ENCODE measurements at places on chromosomes 7 and 10. TPM values are rescaled to one million over a fixed set of nuclear protein-coding genes. Genes with fewer than 3 reads are reported as not detected.

- DNase-seq: no peak
These were observed 469.1 kb downstream of the GRM8 start for GRCh38 chr7:126783613-126784012.

DNA sequence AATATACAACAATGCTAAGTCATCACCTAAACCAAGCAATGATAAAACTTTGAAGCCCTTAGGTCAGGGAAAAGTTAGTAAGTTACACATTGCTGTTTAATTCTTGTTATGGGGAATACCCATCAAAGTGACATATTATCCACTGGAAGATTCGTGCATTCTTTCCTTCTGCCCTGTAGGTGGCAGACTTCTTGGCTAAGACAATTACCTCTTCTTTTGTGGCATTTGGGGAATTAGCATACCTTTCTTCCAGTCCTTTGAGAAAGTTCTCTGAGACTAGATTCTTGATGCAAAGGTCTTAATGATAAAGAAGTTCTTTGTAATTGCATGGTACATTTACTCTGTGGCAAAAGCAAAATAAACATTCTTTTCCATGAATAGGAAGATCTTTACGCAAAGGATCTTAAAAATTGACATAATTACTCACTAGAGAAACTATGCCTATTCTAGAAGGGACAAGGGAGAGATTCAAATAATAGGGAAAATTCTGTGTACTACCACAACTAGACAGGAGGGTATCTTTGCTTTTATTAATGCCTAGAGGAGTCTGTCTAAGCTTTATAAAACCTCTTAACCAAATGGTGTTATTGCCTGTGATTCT, 395.9 kb downstream of the GRM8 start:
- no peak for DNase-seq

DNA sequence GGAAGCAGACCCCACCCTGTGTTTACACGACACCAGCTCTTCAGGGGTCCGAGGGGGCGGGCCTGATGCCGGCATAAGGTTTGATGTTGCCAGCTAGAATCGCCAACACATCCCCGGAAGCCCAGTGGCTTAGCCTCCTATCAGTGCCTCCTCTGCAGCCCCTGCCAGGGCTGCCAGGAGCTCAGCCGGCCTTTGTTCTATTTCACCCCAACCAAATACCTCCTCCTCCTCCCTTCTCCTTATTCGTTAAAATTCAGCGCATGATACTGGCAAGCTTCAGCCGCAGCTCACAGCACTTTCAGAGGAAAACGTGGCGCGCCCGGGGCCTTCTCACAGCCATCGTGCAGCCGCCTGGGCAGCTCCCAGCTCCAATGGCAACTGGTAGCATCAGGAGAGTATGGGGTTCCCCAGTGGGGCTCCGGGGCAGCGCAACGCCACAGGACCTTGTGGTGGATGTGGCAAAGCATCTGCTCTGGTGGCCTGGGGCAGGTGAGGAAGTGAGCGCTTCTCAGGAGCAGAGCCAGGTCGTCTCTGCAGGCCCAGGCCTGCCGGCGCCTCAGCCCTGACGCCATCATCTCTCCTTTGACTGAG, 176.4 kb upstream of the RHEB start:
- peak; percentile 30 for DNase-seq

GRCh38 chr10:132194726-132195125, 8.0 kb downstream of the DPYSL4 start:
- peak; percentile 18 for DNase-seq

DNA sequence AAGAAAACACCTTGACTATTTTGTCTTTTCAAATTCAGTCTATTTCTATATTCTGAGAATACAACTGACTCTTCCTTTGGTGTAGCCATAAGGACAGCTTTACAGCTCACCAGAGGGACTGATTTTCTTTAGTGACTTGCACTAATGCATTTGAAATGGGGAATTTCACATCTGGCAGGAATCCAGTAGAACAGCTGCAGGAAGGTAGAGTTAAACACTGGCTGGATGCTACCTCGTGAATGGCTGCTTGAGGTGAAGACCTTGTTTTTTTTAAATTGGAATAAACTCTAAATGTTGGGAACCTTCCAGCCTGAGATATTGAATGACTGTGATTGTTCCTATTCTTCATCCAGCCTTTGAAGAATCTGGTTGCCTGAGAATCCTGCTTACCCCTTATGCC, 139.5 kb upstream of the STK17A start:
- no peak for DNase-seq

GRCh38 chr10:60139290-60139689, 232.9 kb upstream of the CCDC6 start:
- no peak for DNase-seq

DNA sequence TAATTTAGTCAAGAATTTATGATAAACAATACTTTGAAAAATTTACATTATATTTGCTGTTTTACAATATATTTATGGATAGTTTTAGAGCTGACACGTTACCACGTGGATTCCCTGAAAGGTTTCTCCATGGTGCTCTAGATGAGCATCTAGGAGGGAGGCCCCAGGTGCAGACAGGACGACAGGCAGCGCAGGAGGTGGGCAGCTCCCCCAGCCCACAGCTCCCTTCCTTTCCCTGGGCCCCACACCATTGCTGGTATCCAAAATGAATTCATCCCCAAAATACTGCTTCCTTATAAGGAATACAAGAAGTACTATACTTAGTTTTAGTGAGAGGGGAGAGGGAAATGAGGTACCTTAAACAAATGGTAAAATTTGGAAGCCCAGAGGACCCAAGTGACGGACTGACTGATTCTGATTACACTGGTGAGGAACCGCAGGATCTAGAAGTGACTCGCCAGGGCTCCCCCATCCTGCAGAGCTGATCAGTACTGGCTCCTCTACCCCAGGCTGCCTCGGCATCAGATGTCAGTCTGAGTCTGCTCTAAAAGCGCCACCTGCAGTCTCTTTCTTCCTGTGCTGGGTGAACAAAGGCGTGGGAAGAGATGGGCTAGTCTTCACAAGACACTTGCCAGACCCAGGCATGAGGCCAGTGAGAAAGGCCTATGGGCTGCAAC, 89.2 kb downstream of the DLG5 start:
- DNase-seq: peak; percentile 24

The TLX1 gene
- total RNA-seq: not detected

- DNase-seq: no peak
These were observed 2.9 kb upstream of the RARRES2 start for GRCh38 chr7:150344299-150344698.

The HGF gene
- total RNA-seq: 2.4 TPM

GRCh38 chr10:71748671-71749191, 24.6 kb downstream of the VSIR start:
- DNase-seq: peak; percentile 90

DNA sequence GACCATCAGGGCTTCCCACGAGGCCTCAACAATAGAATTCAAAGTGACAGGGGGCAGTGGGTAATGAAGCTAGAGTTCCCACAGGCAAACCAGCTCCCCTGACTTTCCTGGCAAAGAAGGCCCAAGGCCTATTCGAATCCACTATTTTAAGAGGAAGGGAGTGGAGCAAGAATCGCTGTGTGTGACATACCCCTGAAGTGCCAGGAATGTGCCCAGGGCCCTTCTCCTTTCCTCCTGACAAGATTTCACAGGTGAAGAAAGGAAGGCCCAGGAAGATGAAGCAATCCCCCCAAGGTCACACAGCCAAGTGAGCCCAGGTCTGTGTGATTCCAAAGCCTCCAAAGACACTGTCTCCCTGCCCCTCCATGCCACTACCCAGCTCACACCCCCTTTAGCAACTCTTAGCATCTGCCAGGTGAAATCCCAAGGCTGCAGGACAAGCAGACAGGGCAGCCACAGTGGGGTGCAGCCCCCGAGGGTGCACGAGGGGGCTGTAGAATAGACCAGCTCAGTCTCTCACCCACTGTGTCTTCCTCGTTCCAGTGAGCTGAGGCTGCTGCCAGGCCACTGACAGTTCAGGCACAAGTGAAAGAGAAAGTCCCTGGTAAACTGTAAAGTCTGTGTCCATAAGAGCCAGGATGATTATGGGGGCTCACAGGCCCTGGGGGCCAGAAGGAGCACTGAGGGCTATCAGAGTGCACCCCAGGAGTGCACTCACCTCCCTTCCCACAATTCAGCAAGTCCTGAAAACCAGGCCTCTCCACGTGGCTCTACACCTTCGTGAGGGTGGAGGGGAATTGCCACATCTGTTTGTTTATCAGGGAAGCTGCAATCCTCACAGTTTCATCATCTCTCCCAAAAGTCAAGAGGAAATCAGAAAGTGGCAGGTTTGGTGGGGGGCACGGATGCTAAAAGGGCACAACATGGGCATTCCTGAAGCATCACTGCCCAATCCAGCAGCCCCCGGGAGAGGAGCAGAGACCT, 70.8 kb upstream of the ZMIZ1 start:
- peak; percentile 12 for DNase-seq

DNA sequence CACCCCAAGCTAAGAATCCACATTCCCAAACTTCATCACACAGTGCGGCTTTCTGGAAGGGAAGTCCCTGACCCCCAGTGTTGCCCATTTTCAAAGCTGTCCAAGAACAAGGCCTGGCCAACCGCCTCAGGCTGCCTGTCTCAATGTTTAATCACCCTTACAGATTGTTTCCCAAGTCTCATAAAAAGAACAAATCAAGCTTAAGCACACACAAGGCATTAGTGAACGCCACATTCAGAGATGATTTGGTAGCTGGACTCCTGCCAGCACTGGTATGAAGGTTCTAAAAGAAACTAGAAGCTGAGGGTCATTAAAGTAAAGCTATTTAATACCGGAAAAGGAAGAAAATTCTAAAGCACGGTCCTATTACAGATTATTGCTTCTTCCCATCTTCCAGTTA, 35.6 kb downstream of the C10orf90 start:
- no peak for DNase-seq

The PIK3CG gene
- 2.3 TPM for total RNA-seq

DNA sequence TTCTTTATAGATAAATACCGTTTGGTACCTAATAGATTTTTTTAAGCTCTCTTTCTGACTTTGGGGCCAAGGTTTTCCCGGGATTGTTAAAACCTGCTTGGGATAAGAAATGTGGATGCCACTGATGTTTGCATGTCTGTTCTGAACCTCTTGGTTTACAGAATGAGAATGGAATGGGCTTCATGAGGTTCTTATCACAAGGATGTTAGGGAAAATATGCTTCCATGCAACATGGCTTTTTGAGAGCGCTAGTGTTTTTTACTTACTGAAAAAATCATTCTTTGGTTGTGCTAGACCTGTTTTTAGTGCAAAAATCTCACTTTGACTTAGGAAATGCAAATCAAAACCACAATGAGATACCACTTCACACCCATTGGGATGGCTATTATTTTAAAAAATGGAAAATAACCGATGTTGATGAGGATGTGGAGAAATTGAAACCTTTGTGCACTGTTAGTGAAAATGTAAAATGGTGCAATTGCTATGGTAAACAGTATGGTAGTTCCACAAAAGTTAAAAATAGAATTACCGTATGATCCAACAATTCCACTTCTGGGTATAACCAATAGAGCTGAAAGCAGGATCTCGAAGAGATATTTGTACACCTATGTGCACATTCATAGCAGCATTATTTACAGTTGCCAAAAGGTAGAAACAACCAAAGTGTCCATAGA, 38.9 kb downstream of the TSPAN14 start:
- no peak for DNase-seq

DNA sequence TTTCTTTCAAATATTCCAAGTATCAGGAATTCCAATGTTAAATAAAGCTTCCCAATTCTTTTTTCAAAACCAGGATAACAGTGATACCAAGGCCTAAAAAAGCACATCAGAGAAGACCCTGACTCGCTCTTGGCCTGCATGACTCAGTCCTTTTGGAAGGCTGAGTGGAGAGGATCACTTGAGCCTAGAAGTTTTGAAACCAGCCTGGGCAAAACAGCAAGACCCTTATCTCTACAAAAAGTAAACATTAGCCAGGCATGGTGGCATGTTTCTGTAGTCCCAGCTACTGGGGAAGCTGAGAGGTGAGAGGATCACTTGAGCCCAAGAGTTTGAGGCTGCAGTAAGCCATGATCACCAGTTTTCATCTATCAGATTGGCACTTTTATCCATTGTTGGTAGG, 18.7 kb downstream of the NFE2L3 start:
- no peak for DNase-seq

GRCh38 chr7:111264111-111264868, 173.4 kb downstream of the LRRN3 start:
- DNase-seq: no peak

GRCh38 chr7:117951285-117951684, 78.0 kb upstream of the CTTNBP2 start:
- no peak for DNase-seq

The PCLO gene
- 2.9 TPM for total RNA-seq

The OR13A1 gene
- total RNA-seq: not detected

DNA sequence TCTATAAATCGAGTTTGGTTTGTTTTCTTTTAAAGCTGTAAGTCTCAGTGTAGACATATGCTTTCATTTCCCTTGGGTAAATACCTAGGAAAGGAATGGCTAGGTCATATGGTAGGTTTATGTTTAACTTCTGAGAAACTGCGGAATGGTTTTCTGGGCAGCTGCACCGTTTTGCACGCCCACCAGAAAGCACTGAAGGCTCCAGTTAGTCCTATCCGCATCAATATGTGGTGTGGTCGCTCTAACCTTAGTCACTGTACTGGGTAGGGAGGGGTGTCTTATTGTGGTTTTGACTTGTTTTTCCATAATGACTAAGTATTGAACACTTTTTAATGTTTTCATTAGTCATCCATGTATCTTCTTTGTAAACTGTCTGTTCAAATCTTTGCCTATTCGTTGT, 279.5 kb upstream of the AKR1E2 start:
- DNase-seq: no peak

- peak; percentile 83 for DNase-seq
These were observed at the start of gene GSAP for GRCh38 chr7:77415823-77416620. Gene GSAP, minus strand, starts transcription at chr7:77416349. Its CDS starts 28 bp downstream, at chr7:77416321.

DNA sequence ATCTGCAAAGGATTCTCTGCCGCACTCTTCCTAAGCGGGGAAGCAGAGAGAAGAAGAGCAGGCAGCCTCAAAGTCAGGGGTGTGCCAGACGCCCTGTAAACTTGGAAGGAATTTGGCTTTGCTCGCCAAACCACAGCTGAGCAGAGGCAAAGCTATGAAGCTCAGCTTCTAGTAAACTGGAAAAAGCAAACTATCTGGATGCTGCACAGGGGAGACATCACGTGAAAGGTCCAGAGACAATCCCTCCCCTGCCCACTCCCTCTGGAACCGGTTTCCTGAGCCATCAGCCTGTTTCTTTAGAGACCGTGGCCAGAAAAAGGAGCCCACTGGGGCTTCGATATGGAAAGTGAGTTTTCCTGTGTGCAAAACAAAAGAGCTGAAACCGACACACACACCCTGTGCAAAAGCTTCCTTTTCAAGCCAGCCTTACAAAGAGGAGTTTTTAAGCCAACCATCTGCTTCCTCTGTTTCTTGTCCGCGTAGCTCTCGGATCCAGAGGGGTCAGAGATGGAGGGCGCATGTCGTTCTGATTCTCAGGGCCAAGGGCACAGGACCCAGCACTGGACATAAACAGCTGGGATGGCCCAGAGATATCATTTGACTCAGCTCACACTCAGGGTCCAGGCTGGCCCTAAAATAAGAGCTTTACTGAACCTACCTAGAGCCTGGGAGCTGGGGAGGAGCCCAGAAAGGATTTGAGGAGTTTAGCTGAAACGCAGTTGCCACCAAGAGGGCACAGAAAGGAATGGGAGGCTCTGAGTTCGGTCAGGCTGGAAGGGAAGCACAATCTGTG, 58.2 kb upstream of the DNAAF5 start:
- DNase-seq: peak; percentile 48

Measured in left ventricle myocardium superior (tissue), 1 donor.